Muscle of arm (tissue), 14 donors: ENCODE measurements at places on chromosomes 6 and 20.
A peak's percentile ranks its signal among the peaks of the same experiment; 100 is the strongest.

GRCh38 chr6:112923940-112924587 is 576.9 kb downstream of the RFPL4B start:
- DNase-seq = no peak

DNA sequence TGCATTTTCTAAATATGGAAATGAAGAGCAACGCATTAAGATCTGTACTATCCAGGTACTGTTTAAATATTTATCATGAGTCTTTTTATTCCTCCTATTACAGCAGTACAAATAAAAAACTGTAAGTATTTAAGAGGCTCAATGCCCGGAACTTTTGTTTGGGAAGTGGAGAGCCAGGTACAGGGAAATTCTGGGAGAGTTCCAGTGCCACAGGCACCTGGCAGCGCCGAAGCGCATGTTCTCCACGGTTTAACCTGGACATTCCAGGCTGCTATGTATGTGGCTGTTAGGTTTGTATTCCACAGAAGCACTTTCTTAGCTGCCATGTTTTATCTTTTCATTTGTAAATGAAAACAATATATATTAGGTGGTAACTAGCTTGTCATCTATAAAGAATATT is 81.7 kb downstream of the PREP start:
- no peak for DNase-seq

DNA sequence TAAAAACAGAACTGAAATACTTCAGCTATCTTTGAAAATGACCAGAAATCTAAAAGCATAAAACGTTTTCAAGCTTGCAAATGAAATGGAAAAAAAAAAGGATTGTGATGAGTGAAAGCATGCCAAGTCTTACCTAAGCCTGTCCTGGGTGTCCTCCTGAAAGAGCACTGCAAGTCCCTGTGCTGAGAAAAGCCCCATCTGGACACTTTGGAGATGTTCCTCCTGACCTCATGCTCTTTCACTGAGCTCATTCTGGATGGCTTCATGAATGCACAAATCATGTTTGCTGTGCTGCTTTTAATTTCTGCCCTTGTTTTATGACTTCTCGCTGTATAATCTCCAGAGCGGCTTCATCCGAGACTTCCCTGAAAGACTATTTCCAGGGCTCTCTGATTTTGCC is 136.0 kb downstream of the SOD2 start:
- peak; percentile 76 for DNase-seq

GRCh38 chr6:117919275-117919674 is 12.2 kb downstream of the SLC35F1 start:
- DNase-seq = peak; percentile 21

DNA sequence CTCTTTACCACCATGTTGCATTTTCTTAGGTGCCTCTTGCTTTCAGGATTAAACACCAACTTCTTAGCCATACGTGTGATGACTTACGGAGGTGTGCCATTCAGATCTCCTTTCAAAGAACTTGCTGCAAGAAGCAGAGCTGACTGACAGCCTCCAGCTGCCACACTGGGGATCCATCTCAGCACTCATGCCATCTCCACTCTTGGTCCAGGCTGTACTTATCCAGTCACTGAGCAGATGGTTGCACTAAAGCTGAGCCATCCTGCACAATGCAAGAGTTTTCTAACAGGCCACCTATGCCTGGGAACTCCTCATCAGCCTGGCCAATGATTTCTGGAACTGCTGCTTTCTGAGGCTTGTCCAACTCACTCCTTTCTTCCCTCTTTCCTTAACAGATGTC is 31.4 kb upstream of the KIF6 start:
- no peak for DNase-seq

DNA sequence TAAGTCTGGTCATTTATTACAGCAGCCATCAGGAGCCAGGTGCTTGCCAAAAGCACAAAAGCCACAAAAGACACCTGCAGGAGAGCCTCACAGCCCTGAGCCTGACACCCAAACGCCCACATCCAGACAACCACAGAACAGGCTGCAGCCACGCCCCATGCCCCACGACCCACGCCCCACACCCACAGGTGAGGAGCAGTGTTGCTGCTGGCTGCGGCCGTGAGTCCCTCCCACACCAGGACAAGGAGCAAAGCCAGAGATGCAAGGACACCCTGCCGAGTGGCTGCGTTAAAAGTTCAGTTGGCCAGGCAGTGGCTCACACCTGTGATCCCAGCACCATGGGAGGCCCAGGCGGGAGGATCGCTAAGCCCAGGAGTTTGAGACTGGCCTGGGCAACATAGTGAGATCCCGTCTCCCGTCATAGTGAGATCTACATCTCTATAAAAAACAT is 43.0 kb downstream of the SLC2A4RG start:
- no peak for DNase-seq

GRCh38 chr6:119978274-119978889 is 628.8 kb upstream of the MAN1A1 start:
- DNase-seq = no peak

GRCh38 chr6:70225055-70225454 is 77.8 kb downstream of the COL9A1 start:
- DNase-seq = no peak

GRCh38 chr6:30543821-30544220 is 12.5 kb downstream of the GNL1 start:
- no peak for DNase-seq
